Stimulated activated CD4-positive, alpha-beta T cell treated with anti-CD3 and anti-CD28 coated beads, Interleukin-1b, Interleukin-23, amount 100 ng/mL, for 1 hour (primary cell): ENCODE measurements at places on chromosomes 3 and 15.

DNA sequence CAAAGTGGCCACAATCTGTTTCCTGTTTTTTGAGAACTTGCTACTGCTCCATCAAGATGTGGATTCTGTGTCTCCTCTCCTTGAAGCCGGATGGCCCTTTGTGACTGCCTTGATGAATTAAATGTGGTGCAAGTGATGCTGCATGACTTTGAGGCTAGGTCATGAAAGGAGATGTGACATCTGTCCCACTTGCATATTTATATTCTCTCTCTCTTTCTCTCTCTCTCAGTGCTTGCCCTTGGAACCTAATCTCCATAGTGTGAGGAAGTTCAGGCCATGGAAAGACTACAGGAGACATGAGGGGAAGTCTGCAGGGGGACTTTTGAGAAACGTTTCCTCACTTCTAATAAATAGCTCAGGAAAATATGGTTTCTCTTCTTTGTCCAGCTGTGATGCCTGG, 50.0 kb upstream of the ADPGK start:
- no peak for DNase-seq

- no peak for DNase-seq
These were observed 17.6 kb downstream of the CD200R1L start for GRCh38 chr3:112829046-112829445.

DNA sequence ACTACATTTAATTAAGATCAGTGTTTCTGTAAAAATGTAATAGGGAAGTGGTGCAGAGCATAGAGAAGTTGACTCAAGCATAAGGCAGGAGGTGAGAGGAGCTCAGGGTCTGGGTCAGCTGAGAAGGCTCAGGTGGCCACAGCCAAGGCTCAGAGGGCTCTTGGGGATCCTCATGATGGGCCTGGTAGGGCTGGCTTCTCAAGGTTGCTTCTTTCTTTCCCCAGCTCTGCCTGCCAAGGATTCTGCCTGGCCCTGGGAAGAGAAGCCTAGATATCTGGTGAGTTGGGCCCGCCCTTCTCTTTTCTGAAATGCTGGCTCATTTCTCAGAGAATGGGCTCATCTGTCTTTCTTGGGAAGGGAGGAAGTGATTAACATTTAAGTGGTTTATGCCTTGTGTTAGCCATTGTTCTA, 6.5 kb downstream of the ZNF589 start:
- no peak for DNase-seq

- DNase-seq = no peak
These were observed 147.7 kb downstream of the CADPS start for GRCh38 chr3:62727536-62727935.

DNA sequence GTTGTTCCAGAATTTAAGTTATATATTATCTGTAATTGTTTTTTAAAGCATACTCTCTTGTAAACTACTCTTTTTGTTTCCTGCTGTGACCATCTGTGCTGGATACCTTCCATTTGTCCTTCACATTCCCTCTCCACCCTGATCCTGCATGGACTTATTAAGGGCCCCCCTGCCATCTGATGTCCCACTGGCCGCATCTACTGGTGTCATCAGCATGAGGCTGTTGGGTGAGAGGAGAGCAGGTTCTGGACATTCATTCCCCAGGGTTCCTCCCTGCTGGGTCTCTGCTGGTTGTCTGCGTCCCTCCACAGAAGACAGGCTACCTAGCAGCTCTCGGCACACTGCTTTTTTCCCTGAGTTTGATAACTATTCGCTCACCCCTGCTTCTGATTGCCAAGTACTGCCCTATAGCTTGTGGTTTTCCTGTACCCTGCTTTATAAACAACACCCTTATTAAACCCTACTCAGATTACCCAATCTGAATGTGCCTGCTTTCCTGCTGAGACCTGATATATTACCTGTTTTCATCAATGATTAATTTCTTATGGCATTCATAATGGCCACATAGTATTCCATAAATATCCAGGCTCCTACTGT, 7.7 kb downstream of the CMTM8 start:
- DNase-seq = no peak

DNA sequence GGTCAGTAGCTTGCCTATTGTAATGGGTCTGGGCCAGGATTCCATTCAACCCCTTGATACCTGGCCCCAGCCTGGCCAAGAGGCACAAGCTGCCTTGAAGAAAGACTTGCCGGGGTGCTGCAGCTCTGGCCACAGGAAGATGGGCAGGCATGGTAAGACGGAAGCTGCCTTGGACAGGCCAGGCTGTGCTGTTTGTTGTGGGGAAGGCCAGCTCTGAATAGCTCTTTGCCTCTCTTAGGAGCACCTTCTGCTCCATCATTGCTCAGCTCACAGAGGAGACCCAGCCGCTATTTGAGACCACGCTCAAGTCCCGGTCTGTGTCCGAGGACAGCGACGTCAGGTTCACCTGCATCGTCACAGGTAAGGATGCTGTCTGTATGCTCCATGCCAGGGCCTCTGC, 10.1 kb downstream of the ALPK3 start:
- no peak for DNase-seq

DNA sequence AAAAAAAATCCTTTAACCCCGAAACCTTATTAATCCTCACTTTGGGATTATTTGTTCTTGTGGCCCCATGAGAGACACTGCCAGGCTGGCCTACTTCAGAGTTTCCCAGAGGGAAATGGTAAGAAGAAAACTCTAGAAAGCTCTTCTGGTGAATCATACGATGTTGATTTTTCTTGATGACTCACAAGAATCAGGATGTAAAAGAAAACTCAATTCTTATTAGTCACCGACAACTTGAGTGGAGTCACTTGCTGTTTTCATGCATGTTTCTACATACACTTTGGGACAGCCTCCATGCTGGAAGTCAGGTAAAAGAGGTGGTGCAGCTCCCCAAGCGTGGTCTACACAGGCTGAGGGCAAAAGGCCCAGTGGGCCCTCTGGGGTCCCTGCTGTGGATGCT, 42.8 kb downstream of the MYO5C start:
- DNase-seq = no peak

- DNase-seq = no peak
These were observed 390.3 kb upstream of the AGTR1 start for GRCh38 chr3:148307443-148307843.

- DNase-seq = no peak
These were observed 221.4 kb downstream of the TLE3 start for GRCh38 chr15:69876064-69876940.

GRCh38 chr3:43873723-43874122, 183.0 kb downstream of the ABHD5 start:
- no peak for DNase-seq

DNA sequence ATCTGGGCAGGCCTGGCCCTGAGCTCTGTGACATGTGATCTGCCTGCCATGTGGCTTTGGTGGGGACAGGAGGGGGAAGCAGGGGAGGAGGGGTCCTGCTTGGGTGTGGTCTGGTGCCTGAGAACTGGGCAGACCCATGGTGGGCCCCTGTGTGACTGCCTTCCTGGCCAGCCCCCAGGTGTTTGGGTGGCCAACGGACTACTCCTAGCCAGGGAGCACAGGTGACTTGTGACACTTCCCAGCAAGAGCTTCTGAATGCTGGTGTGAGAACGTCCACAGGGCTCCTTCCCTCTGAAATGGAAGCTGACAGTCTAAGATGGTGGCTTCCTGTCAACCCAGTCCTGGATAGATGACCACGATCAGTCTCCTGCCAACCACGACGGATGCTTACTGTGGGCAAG, 136.1 kb upstream of the MEF2A start:
- no peak for DNase-seq

- DNase-seq = no peak
These were observed 43.5 kb downstream of the IDH2 start for GRCh38 chr15:90058775-90059174.
